ENCODE measurements at places on chromosomes 11 and 22. TPM values are rescaled to one million over a fixed set of nuclear protein-coding genes. Genes with fewer than 3 reads are reported as not detected.

BBOX1 gene
- total RNA-seq: not detected

OR4C12 gene
- total RNA-seq: not detected

SVIP gene
- total RNA-seq: 10.9 TPM

PAFAH1B2 gene
- 133 TPM for total RNA-seq

NAALADL1 gene
- 6.1 TPM for total RNA-seq

F2 gene
- 0.73 TPM for total RNA-seq

BIRC3 gene
- 0.50 TPM for total RNA-seq

PPP1CA gene
- 222 TPM for total RNA-seq

DAGLA gene
- 3.4 TPM for total RNA-seq

P4HA3 gene
- total RNA-seq: not detected

DNA sequence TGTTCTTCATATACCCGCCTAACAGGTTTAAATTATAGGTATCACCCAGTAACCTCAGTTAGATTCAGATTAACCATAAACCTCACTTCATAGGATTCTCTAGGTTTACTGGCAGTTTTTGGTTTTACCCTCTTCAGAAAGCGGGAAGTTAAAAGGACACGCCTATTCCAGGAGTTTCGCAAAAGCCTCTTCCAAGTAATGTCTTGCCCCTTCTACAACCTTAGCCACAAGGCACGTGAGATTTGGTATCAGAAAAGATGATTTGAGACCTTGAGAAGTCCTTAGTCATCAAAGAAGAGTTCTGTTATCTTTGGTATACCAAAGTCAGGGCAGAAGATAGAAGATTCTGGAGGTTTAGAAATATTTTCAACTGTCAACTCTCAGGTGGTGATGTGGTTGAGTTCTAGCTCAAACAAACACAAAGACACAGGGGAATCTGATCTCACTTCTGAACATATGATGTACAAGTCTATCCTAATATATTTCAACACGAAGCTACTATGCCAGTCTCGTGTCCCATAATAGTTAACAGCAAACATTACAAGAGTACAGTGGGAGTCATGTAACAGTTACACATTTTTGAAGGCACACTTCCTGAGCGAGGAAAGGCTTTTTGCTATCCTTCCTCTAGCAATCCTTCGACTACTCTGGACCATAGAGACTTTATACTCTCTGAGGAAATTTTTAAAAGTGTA lies 103.5 kb downstream of the USP35 start:
- no peaks in the 10 kb centered on the region for H3K36me3 ChIP-seq
- H3K4me1 ChIP-seq: no peaks in the 10 kb centered on the region
- no peak for DNase-seq
- H3K27me3 ChIP-seq: no peaks in the 10 kb centered on the region

DNA sequence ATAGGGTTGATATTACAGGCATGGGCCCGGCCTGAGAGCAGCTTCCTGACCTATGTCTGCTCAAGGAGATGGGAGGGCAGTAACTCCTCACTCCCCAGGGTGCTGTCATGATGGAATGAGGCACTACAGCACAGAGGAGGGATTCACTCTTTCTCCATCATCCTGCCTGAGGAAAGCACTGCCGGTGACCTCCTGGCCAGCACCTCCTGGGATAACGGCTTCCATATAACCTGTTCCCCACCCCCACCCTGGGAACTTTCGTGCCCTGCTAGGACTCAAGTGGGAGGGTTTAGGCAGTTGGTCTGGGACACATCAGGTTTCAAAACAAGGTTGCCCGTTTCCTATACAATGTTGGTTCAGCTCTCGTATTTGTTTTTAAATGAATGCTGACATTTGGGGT lies 42.7 kb upstream of the MN1 start:
- no peak overlapping the region for H3K4me3 ChIP-seq
- DNase-seq: no peak
- peaks cover 6% of the 10 kb centered on the region for H3K36me3 ChIP-seq
- H3K27me3 ChIP-seq: no peaks in the 10 kb centered on the region
- peaks cover 50% of the 10 kb centered on the region for H3K4me1 ChIP-seq

DNA sequence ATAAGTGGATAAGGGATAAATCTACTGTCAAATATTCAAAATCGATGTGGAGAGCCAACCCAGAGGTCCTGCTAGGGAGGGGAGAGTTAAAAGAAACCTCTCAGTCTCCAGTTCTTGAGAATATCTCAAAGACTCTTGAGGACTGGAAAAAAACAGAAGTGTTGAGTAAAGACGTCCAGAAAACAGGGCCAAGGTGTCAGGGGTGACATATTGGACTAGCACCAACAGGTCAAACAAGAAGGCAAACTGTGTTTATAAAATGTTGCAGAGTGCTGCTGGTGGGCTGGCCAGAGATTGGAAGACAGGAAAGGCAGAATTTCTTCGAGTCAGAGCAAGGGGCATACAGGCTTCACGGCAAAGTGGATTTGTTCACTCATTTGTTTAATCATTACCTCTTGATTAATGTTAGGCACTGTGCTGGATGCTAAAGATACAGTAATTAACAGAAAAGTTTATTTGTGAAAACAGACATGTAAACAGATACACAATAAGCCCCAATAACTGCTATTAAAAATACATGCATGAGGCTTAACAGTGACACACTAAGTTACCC lies 33.7 kb upstream of the SMPD1 start:
- no peak overlapping the region for H3K27ac ChIP-seq
- H3K36me3 ChIP-seq: no peaks in the 10 kb centered on the region
- no peak for DNase-seq
- H3K4me3 ChIP-seq: no peak overlapping the region
- peaks cover 5% of the 10 kb centered on the region for H3K4me1 ChIP-seq

GRCh38 chr11:103295704-103296103 lies 186.5 kb downstream of the DYNC2H1 start:
- no peak overlapping the region for H3K27ac ChIP-seq
- H3K4me3 ChIP-seq: no peak overlapping the region
- no peaks in the 10 kb centered on the region for H3K4me1 ChIP-seq

DNA sequence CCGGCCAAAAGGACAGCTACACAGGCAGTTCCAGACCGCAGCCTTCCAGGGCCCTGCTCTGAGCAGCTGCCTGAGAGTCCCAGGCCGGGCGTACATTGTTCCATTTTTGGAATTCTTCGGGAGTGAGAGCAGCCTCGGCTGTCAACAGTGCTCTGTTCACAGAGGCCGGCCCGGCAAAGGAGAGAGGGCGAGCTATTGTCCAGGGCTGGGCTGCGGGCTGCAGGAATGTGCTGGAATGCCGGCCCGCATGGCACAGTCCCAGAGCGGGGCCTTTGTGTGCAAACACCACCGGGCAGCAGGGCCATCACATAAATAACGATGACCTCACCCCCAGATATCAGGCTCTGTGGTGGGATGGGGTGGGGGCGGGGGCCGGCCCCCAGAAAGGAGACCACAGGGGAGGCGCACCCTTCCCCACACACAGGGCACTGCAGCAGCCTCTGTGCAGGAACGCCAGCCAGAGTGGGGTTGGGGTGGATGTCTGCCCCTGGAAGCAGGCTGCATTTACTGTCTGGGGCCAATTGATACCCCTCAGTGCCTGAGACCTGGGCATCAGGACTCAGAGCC lies 15.8 kb downstream of the LINC01488 start:
- DNase-seq: no peak
- no peaks in the 10 kb centered on the region for H3K4me1 ChIP-seq
- no peaks in the 10 kb centered on the region for H3K27me3 ChIP-seq
- H3K4me3 ChIP-seq: no peak overlapping the region

DNA sequence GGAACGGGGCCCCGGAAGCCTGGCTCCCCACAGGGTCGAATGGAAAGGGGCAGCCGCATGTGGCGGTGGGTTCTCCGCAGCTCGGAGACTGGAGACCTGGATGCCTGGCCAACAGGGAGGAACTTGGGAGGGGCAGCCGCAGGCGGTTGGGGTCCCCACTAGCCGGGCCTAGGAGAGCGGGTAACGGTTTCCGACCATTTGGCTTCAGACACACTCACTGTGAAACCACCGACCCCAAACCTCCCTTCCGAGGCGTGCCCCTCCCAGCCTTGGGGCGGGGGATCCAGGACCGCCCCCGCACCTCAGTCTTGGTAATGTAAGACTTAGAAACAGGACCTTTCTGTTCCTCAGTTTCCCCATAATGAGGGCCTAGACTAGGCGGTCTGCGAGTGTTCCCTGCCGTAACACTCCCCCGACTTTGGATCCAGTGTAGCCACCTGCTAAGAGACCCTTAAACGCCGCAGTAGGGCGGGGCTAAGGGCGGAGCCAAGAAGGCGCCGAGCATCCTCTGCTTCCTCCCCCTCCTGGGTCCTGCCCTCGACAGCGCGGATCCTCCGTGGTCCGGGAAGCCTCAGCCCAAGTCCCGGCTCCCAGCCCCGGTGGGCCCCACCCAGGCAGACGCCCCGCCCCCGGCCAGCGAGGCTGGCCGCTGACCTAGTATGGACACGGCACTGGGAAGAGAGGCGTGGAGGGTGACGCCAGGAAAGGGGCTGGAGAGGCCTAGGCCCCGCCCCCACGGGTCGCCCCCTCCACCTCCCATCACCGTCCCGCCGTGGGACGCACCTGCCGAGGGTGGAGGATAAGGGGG lies 1.8 kb upstream of the RASGRP2 start:
- H3K4me1 ChIP-seq: peaks cover 23% of the 10 kb centered on the region
- H3K27ac ChIP-seq: no peak overlapping the region

- H3K4me1 ChIP-seq: peaks cover 2% of the 10 kb centered on the region
- no peak overlapping the region for H3K4me3 ChIP-seq
Measured at GRCh38 chr11:126193038-126193478, 18.4 kb downstream of the RPUSD4 start.

- no peaks in the 10 kb centered on the region for H3K36me3 ChIP-seq
- H3K4me1 ChIP-seq: peaks cover 25% of the 10 kb centered on the region
- DNase-seq: no peak
- H3K27ac ChIP-seq: peak overlapping the region; percentile 60
- no peaks in the 10 kb centered on the region for H3K27me3 ChIP-seq
- H3K4me3 ChIP-seq: 0 out of 2 replicates have a peak overlapping the region, but pooled peaks have one; percentile 18
Measured at GRCh38 chr11:16111690-16112089, 244.7 kb downstream of the SOX6 start.

DNA sequence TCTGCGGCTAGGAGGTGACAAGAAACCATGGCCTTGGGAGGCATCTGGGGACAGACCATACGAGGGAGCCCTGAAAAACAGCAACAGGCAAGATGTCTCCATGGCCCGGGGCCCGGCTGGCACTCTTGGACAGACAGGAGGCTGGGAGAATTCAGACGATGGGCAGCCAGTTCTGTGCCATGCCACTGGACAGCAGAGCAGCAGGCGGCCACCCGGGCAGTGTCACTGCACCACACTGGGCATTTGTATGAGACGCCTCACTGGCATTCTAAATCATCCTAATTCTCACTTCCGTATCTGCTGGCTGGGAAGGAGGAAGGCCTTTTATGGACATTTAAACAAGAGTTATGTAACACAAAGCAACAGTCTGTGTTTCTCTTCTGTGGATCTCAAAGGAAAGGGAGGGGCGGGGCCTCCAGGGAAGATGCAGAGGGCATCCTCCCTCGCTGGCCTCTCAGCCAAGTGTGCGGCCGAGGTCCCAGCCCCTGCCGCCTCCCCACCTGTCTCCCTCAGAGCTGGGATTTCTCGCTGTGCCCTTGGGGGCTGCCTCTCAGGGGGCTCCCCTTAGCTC lies 350.3 kb downstream of the SHANK2 start:
- no peaks in the 10 kb centered on the region for H3K27me3 ChIP-seq
- peaks cover 14% of the 10 kb centered on the region for H3K36me3 ChIP-seq
- H3K27ac ChIP-seq: no peak overlapping the region
- H3K4me1 ChIP-seq: peaks cover 5% of the 10 kb centered on the region
- DNase-seq: no peak

- no peaks in the 10 kb centered on the region for H3K4me1 ChIP-seq
Measured at GRCh38 chr11:130202009-130202817, 42.6 kb downstream of the ST14 start.

- no peak overlapping the region for H3K27ac ChIP-seq
- H3K4me3 ChIP-seq: no peak overlapping the region
- H3K36me3 ChIP-seq: peaks cover 14% of the 10 kb centered on the region
- DNase-seq: no peak
- no peaks in the 10 kb centered on the region for H3K27me3 ChIP-seq
- H3K4me1 ChIP-seq: peaks cover 8% of the 10 kb centered on the region
Measured at GRCh38 chr11:35740061-35740799, 77.7 kb downstream of the TRIM44 start.

DNA sequence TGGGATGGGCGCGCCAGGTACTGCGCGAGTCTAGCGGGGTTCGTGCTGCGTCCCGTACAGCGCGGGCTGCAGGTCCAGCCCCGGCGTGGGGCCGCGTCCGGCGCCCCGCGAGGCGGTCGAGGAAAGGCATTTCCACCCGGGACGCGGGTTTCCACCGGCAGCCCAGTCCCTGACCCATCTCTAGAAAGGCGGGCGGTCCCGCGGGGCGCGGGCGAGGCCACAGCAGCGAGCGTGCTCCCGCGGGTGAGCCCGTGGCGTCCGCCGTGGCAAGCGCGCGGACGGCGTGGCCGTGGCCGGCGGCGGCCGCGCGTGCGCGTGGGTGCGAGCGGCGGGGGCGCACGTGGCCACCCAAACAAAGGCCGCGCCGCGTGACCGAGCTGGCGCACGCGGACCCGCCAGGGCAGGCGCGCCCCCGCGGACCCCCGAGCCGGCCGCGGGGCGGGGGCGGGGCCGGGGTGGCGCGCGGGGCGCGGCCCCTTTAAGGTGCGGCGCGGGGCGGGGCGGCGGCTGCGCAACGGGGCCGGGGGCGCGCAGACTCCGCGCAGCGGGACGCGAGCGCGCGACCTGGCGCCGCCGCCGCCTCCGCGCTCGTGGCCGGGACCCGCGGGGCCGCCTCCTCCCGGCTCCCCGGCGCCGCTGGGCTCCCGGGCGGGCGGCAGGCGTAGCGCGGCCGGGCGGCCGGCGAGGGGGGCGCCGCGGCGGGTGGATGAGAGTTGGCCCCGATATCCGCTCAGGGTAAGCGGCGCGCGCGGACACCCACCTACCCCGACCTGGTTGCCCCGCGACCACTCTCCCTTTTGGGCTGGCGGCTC lies 39.3 kb upstream of the CELSR1 start:
- H3K27me3 ChIP-seq: peaks cover 3% of the 10 kb centered on the region
- peak overlapping the region; percentile 76 for H3K4me3 ChIP-seq
- peaks cover 53% of the 10 kb centered on the region for H3K4me1 ChIP-seq
- H3K27ac ChIP-seq: no peak overlapping the region

DNA sequence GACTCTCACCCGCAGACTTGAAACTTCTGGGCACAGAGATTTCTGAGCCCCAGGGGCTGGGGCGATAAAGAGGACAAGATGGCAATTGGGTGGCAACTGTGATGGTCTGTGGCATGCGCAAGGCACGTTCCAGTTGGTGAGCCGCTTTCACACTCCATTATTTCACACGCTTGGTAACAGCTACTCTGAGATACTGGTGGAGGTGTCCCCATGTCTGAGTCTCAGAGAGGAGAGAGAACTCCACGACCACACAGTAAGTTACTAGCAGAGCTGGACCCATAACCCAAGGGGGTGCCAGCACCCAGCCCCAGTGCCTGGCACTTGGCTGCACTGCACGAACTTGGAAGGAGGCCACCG lies 6.0 kb upstream of the KCNJ4 start:
- peak overlapping the region; percentile 27 for H3K27ac ChIP-seq
- H3K4me3 ChIP-seq: peak overlapping the region; percentile 49
- peaks cover 30% of the 10 kb centered on the region for H3K4me1 ChIP-seq
- peaks cover 90% of the 10 kb centered on the region for H3K27me3 ChIP-seq
- DNase-seq: no peak

DNA sequence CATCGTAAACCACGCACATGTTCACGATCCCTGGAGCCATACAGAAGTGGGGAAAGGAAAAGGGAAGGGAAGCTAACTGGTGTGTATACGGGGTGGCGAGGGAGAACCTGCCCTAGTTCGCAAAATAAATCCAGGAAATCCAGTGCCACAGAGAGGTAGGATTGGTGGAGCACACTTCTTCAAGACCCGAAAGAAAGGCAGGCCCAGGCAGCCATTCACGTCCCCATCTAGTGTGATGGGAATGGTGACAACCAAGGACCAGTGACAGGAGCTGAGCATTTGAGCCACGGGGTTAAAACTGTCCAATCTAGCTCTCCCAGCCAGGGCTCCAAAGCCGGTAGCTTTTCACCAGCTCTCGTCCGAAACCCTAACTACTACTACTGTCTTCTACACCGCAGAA lies 53.7 kb downstream of the IGSF9B start:
- H3K4me3 ChIP-seq: no peak overlapping the region
- H3K27me3 ChIP-seq: no peaks in the 10 kb centered on the region
- H3K4me1 ChIP-seq: peaks cover 14% of the 10 kb centered on the region
- H3K27ac ChIP-seq: no peak overlapping the region
- H3K36me3 ChIP-seq: peaks cover 36% of the 10 kb centered on the region
